Fibroblast of villous mesenchyme (primary cell): ENCODE measurements at places on chromosomes 12 and 14. TPM values are rescaled to one million over a fixed set of nuclear protein-coding genes. Genes with fewer than 3 reads are reported as not detected.

Gene NXPH4
- 1.3 and 1.6 TPM in 2 replicates for total RNA-seq

Gene SERPINA3
- total RNA-seq = 0.32 TPM in 1 of 2 replicates, not detected in the other

- no peak for DNase-seq
These were observed 34.7 kb downstream of the C12orf75 start for GRCh38 chr12:105365231-105365630.

GRCh38 chr12:83763425-83763824 lies 1076.7 kb downstream of the TMTC2 start:
- DNase-seq = no peak

- peak; percentile 41 for DNase-seq
These were observed 192.0 kb downstream of the TTC7B start for GRCh38 chr14:90624227-90624626.

- DNase-seq = no peak
These were observed 80.4 kb downstream of the VWF start for GRCh38 chr12:6044082-6044481.

DNA sequence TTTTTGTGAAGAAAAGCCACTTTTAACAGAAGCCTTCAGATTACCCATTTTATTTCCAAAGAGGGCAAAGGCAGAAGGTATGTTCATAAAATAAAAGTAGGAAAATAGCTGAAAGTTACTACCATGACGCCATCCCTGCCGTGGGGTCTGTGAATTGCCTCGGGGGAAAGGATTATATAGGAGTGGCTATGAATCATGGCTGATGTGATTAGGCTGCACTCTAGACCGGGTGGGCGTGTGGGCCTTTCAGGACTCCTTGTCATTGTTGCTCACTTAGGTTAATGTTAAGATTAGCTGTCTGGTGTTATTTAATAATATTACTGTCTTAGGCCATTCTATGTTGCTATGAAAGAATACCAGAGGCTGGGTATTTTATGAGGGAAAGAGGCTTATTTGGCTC lies 195.5 kb downstream of the EGLN3 start:
- no peak for DNase-seq

DNA sequence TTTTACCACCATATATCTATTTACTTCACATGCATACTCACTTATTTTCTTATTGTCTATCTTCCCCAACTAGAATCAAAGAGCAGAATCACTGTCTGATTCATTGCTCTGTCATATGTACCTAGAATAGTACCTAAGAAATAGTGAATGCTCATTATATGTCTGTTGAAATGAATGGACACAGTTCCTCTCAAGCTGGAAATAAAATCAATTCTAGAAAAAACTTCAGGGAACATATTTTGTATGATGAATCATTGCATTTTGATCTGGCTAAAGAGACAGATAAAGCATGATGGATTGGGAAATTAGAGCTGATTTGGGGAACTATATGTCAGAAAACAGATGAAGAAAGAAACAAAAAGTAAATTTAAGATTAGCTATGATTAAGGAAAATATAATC lies 623.3 kb downstream of the C12orf50 start:
- no peak for DNase-seq

DNA sequence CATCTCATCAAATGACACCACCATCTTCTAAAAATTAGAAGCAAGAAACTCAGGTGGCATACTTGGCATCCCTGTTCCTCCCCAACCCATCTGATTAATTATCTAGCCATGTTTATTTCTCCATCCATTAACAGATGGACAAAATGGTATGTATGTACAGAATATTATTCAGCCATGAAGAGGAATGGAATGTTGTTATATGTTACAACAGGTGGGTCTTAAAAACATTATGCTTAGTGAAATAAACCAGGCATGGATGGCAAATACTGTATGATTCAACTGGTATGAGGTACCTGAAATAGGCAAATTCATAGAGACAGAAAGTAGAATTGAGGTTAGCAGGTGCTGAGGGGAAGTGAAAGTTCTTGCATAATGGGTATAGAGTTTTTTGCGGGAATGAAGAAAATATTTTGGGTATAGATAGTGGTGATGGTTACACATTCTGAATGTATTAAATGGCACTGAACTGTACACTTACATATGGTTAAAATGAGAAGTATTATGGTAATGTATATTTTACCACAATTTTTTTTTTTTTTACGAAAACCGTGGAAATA lies 17.5 kb downstream of the YY1 start:
- no peak for DNase-seq

DNA sequence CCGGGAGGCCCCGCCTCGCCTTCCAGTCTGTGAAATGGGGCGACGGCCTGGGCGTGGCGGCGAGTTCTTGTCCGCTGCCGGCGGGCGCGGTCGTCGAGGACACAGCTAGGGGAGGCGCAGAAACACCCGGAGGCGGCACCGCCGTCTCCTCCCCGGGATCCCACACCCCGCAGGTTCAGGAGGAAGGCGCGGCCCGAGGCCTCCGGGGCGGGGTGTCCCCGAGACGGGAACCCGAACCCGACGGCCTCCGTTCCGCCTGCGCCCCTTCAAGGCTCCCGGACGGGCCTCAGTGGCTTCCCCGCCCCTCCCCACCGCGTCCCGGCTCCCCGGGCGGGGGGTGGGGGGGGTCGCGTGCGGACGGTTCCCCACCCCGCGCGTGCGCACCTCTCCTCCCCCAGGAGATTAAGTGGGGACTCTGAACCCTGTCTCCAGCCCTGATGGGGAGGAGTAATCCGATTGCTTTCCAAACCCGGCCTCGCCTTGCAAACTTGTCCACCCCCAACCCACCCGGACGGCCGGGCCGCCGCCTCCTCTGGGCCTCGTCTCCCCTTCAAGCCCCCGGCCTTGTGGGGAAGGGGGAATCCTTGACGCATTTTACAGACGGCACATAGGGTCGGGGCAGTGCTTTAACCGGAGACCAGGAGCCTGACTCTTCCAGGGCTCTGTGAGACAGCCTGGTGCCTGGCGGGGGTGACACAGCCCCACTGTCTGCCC lies 35.3 kb upstream of the ANKRD9 start:
- no peak for DNase-seq

DNA sequence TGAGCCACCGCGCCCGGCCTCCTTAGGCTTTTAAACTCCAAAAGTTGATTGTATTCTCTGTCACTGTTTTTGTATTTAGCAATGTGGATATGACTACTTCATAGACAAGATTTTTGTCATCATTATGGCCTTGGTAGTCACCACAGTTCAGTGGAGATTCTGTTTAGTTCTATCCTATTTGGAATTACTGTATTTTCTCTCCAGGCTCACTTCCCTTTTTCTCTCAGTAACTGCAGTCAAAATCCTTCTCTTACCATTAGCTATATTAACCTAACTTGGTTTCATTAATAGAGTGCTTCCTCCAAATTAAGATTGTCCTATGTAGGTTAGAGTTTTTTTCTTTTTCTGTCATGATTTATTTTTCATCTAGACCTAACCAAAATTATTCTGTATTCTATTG lies 283.9 kb downstream of the TMTC2 start:
- DNase-seq = no peak

DNA sequence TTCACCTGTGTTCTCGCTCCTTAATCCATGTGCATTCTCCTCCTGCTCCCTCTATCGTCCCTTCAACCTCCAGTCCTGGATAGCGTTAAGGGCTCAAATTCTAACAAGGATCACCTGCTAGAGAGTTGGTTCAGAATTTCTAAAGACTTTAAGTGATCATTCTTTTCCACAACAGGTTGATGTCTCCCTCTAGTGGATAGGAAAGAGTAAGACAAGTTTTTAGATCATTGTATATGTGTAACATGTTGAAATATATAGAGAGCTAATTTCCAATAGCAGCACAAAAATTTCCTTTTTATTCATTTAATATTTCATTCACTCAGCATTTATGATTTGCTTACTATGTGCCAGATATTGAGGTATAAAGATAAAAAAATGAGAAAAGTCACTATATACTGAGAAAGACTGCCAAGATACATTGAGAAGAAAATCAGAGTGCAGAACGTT lies 9.3 kb upstream of the ESR2 start:
- peak; percentile 68 for DNase-seq

DNA sequence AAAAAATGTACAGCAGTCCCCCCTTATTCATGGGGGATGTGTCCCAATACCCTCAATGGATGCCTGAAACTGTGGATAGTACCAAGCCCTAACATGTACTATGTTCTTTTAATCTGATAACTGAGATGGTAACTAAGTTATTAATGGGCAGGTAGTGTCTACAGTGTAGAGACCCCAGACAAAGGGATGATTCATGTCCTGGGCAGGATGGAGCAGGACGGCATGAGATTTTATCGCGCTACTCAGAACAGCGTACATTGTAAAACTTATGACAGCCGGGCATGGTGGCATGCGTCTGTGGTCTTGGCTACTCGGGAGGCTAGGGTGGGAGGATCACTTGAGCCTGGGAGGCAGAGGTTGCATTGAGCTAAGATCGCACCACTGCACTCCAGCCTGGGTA lies 37.1 kb downstream of the KIAA0586 start:
- DNase-seq = no peak

- DNase-seq = no peak
These were observed 319.4 kb downstream of the VRK1 start for GRCh38 chr14:97116546-97116945.
